ENCODE measurements at places on chromosomes 16 and 17.
A peak's percentile ranks its signal among the peaks of the same experiment; 100 is the strongest.

GRCh38 chr16:22190081-22190775 is 15.8 kb upstream of the EEF2K start:
- no peak for DNase-seq

DNA sequence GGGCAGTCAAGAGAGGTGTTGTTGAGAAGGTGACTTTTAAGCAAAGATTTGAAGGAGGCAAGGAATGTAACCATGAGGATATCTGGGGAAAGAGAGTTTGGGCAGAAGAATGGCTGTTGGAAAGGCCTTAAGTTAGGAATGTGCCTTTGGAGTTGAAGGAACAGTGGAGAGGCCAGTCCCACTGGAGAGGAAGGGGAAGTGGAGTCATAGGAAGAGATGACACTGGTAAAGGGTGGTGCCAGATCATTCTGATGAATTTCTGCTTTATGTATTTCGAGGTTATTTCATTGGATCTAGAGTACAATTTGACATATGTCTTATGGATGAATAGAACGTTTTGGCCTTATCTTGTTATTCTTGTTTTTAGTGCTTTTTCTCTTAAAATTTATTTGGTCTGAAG is 93.5 kb downstream of the WWP2 start:
- DNase-seq = no peak

GRCh38 chr16:4056161-4057105 is 59.8 kb downstream of the ADCY9 start:
- no peak for DNase-seq

DNA sequence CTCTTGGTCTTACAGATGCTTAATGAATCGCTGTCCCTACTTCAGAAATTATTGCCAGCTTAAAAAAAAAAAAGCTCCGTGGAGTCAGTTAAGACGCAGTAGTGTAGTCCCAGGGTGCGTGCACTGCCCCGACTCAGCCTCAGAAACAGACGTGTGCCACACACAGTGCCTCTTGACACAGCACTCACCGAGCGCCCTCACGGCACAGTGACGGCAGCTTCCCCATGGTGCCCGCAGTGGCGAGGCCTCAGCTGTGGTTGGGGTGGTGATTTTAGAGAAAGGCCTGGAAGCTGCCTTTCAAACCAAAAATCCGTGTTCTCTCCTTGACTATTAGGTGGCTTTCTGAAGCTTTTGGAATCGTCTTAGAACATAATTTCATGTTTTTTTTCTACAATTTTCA is 13.9 kb downstream of the TCF25 start:
- DNase-seq = no peak

GRCh38 chr16:69364088-69364487 is 12.5 kb upstream of the TMED6 start:
- no peak for DNase-seq

GRCh38 chr16:27177031-27177774 is 26.1 kb upstream of the KDM8 start:
- no peak for DNase-seq

DNA sequence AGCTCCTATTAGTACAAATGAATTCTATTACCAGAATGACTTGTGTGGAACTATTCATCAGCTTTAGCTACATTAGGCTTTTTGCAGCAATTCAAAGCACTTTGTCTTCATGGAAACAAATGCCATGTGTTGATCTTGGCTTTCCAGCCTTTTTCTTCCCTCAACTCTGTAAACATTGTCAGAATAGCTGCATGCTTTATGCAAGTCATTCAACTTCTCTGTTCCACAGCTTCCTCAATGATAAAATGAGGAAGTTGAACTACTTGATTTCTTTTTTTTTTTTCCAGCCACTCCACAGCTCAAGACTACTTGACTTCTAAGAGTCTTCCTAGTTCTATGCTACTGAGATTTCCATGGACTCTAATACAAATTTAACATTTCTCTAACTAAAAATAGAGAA is 41.1 kb downstream of the KIAA0753 start:
- DNase-seq = no peak

DNA sequence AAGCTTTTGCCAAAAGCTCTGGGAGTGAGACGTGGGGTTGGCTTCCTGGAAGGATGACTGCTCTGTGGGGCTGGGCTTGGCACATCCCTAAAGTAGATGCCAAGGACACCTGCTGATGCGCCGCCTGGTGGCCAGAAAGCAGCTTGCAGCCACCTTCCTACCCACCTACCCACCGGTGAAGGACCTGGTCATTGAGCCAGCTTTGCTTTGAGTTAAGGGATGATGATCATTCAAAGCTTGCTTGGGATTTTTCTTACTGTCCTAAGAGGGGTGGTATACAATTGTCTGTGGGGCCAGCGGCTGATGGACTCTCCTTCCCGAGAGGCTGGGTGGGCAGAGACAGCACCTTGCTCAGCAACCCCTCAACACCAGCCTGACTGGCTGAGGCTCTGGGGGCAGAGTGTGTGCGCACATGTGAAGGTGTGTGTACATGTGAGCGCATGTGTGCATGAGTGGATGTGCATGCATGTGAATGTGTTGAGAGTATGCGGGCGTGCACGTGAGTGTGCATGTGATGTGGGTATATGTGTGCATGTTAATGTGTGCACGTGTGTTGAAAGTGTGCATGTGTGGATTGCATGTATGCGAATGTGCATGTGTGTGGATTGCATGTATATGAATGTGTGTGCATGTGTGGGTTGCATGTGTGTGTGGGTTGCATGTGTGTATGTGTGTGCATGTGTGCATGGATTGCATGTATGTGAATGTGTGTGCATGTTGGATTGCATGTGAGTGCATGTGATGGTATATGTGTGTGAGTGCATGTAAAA is 18.6 kb downstream of the C1QTNF1 start:
- DNase-seq = peak; percentile 69

- DNase-seq = no peak
Observed at GRCh38 chr16:77780378-77780837, 8.0 kb upstream of the VAT1L start.

DNA sequence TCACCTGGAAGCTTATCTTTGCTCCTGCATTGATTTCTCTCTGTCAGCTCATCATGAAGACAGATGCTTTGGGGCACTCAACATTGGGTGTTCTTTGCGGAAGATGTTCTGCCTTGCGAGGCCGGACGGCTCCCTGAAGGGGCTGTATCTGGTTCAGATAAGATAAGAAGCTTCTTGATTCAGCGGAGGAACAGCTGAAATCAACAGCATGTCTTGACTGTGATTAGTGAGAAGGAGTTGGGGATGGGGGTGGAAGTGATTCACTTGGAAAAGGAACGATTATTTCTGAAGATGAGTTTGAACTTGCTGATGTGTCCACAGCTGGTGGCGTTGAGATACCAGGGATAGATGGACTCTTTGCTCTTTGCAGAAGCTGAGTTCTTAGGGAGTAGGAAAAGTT is 126.9 kb upstream of the WSCD1 start:
- no peak for DNase-seq

DNA sequence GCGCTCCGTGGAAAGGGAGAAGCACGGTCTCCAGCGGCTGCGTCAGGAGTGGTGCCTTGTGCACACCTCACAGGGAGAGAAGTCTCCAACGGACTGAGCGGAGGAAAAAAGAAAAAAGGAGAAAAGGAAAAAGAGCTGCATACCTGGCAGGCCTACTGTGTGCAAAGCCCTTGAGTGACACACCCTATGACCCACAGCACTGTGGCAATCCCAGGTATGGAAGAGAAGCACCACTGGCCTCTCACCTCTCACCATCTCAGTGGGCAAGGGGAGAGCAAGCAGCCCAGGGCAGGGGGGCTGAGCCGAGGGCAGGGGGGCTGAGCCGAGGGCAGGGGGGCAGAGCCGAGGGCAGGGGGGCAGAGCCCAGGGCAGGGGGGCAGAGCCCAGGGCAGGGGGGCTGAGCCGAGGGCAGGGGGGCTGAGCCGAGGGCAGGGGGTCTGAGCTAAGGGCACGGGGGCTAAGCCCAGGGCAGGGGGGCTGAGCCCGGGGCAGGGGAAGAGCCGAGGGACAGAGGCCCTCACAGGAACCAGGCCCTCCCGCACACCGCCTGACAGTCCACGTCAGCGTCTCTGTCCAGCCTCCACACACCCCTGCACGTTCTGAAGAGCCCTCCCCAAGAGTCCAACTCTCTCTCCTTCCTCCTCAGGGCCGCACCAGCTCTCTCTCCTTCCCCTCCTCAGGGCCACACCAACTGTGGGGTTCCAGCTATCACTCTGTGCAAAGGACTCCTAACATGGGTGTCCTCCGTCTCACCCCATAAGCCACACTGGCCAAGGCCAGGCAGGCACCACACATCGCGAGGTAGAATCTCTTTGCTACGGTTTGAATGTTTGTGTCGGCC is 105.8 kb downstream of the ZNF778 start:
- DNase-seq = no peak

DNA sequence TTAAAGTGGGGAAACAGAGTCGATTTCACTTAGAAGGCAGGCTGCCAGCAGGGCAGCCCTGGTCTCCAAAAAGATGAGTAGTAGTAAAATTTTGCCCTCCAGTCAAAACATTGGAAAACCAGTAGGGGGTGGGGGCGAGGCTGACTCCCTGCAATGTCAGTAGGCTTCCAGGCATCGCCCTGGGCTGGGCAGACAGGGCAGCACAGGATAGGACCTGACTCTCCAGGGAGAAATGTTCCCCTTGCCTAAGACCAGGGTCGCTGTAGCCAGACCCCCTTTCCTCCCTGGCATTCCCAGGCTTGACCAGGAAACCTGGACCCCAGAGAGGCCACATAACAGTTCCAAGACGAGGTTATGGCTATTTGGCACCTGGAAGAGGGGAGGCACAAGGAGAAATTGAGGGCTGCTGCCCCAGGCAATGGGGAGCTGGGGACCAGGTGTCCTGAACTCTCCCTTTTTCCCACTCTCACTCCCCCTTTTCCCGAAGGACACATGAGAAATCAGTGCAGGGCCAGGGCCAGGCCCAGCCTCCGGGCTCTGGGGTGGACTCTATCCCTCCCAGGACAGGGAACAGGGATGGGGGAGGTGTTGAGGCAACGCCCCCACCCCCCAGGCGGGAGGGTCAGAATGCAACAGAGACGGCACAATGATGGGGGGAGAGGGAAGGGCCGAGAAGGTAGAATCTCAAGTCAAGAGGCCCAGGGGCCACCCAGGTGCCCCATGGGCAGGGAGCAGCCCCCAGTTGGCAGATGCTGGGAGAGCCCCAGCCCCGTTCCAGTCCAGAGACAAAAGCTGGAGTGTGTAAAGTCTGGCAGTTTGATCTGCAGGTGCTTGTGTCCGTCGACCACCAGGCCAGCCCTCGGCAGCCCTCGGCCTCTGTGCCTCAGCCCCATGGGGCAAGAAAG is 4.5 kb upstream of the SAMD14 start:
- DNase-seq = no peak

DNA sequence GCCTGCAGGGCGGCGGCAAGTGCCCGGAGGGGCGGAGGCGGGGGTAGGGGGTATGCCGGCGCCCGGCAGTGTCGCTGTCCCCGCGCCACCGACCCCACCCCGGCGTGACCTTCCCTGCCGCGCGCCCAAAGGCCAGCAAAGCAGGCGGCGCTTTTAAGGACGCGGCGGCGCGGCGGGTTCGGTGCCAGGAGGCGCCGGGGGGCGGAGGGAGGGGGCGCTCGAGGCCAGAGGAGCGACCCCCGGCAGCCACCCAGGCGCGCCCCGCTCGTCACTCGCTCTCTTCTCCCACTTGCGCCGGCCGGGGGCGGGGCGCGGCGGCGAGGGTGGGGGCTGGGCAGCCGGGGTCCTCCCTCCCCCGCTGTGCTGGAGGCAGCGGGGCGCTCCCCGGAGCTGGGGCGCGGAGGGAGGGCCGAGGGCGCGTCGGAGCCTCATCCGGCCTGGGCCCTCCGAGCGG is 8.6 kb upstream of the BAHCC1 start:
- peak; percentile 61 for DNase-seq

DNA sequence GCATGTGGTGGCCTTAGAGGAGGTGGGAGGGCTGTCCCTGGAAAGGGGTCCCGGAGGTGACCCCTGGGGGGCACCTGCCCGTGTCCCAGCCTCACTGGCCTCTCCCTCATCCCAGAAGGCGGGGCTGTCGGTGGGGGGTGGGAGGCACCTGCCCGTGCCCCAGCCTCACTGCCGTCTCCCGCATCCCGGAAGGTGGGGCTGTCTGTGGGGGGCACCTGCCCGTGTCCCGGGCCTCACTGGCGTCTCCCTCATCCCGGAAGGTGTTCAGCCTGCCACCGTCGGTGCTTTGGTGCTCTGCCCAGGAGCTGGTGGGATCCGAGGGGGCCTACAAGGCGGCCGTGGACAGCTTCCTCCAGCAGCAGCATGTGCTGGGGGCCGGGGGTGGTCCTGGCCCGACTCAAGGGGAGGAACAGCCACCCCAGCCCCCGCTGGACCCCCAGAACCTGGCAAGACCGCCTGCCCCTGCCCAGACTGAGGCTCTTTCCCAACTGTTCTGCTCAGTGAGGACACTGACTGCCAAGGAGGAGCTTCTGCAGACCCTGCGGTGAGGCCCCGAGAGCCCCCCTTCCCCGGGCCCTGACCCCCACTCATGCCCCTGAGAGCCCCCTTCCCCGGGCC is 6.2 kb downstream of the CTU2 start:
- no peak for DNase-seq

GRCh38 chr16:72832621-72833248 is 215.2 kb downstream of the ZFHX3 start:
- peak; percentile 83 for DNase-seq

DNA sequence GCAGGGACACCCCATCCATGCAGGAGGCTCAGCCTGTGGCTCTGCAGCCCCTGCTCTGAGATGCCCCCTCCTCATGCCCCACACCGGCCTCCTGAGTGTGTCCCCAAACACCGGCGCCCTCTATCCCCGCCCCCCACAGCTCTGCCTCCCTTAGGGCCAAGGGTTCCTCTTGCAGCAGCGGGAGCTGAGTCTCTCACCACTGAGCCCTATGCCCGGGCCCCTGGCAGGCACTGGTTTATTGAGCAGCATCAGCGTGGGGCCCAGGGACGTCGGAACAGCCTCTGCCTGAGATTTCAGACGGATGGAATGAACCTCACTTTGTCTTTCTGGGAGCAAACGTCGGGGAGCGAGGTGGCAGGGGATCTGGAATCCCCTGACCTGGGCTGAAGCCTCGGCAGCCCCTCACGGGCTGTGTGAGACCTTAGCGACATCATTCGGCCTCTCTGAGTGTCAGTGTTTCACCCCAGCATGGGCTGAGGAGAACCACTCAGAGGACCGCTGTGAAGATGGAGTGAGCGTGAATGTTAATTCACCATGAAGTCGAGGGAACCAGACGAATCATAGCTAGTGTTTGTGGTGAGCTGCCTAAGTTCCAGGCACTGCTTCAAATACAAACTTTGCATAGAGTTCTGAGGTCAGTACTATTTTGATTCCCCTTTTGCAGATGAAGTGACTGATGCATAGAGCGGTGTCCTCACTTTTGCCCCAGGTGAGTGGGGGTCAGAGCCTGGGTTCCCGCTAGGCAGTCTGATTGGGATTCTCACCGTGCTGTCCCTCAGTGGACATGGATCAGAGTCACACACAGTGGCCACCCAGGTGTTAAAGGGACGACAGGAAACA is 5.3 kb upstream of the C16orf74 start:
- DNase-seq = no peak

Measured in left ventricle myocardium inferior (tissue), 1 donor.